ENCODE measurements at places on chromosomes 4 and X.

DNA sequence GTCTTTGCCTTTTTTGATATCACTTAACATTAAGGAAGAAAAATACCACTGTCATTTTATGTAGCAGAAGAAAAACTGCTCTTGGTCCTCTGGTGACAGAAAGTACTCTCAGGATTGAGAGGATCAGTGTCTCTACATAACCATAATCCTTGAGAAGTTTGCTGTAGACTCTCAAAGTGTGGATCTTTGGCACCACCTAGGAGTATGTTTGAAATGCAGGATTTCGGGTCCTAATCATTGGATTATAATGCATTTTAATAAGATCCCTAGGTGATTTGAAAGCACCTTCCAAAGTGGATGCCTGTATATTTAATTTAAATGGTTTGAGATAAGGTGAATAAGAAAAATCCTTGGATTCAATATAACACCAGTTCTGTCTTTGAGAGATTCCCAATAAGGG, 23.2 kb downstream of the MOB1B start:
- DNase-seq, result no peak

- no peak for DNase-seq
Measured at GRCh38 chrX:150363561-150364346, 637 bp downstream of the MAMLD1 start.

GRCh38 chr4:131093303-131093702, 1997.4 kb downstream of the C4orf33 start:
- DNase-seq, result no peak

- no peak for DNase-seq
Measured at GRCh38 chr4:114527637-114528036, 71.0 kb upstream of the UGT8 start.

GRCh38 chr4:28665306-28665705, 1804.7 kb downstream of the STIM2 start:
- no peak for DNase-seq

- DNase-seq, result no peak
Measured at GRCh38 chr4:82652062-82652461, 90.3 kb upstream of the TMEM150C start.

DNA sequence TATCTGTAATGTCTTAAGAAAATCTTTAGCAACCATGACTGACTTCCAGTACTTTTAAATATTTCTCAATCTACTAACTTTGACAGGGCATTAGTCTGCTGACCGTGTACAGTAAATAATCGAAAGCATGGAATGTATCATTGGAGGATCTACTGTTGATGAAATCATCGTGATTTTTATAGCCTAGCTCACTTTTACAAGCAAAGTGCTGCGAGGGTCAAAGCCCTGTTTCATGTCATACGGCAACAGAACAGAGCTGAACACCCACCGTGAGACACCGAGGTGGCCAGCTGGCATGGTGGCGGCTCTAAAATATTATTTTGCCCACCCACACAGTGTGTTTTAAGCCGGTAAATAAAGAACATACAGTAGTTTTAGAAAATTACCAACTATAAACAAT, 679.3 kb downstream of the FAT4 start:
- no peak for DNase-seq

- DNase-seq, result no peak
Measured at GRCh38 chr4:146294776-146295175, 80.4 kb downstream of the REELD1 start.

GRCh38 chr4:145861336-145862318, 77.0 kb downstream of the ZNF827 start:
- DNase-seq, result no peak

DNA sequence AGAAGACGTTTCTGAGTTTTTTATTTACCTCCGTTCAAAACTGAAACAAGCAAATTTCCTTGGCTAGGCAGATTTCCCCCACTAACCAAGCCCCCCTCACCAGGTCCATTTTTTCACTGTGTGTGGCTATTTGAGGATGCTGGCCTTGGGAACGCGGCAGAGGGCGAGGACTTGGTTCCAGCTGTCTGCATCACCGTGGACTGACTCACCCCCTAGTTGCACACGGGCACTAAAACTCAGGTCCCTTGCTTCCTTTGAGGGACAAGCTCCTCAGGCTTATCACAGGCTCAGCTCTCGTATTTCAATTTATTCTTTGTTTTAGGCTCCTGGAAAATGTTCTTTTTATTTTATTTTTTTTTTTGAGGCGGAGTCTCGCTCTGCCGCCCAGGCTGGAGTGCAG, 8.4 kb upstream of the MTNR1A start:
- no peak for DNase-seq

DNA sequence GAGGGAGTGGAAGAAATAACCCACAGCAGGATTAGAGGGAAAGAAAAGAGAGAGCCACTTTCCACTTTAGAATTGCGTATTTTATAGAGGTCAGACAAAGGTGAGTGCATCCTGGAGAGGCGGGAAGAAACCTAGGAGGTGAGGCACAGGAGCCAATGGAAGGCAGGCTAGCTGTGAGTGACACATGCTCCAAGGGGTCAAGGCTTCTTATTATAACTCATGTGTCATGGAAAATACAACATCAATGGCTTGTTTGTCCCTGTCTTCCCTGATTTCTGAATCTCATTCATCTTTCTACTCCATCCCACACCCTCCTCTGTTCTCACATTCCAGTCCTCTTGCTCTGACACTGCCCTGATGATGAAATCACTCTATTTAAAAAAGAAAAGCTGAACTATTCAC, 14.4 kb downstream of the ANXA3 start:
- no peak for DNase-seq

DNA sequence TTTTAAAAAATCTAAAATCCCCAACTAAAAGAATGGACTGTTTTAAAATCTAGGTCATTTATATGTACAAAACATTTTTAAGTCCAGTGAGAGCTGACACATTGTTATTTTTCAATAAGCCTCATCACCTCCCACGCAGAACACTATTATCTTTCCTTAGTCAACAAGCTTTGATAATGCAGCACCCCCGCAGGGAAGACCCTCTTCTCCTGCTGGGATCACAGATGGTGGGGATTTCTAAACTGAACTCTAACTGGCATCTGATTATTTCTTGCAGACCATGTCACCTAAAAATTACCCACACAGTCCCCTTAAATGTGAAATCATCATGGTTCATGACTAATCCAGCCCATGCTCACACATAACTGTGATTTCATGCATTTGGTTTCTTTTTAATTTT, 11.6 kb downstream of the SYTL4 start:
- no peak for DNase-seq

DNA sequence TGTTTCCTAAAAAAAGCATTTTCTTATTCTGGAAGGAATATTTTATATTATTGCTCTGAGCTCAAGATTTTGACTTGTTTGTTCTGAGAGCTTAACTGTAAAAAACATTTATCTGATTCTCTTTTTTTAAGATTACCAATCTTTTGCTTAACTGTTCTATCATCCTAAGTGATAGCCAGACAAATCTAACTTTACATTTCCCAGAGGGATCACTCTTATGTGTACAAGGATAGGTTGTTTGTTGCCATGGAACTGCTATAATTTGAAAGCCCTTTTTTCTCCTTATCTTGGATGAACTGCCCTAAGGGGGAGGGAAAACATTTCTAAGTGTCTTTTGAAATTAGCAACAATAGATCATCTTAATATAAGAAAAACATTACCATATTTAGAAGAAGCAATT, 494.7 kb downstream of the TRAM1L1 start:
- DNase-seq, result no peak

- DNase-seq, result no peak
Measured at GRCh38 chr4:157514711-157515110, 294.2 kb downstream of the GRIA2 start.

DNA sequence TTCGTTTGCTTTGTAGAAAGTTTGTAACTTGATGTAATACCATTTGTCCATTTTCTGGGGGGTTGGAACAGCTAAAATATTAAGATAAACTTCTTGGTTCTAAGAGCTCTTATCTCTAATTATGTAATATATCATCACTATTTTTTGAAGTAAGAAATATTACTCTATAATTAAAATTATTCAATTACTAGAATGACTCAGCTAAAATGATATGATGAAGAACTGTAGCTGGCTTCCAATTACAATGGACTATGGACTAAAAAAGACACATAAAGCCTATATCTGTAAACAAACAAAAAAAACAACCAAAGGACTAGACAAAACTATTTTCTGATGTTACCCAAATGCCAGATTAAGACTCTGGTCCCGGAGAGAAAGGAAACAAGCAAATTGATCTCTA, 569.4 kb downstream of the PCDH18 start:
- no peak for DNase-seq

- no peak for DNase-seq
Measured at GRCh38 chrX:40988100-40988499, 97.1 kb upstream of the USP9X start.

- DNase-seq, result no peak
Measured at GRCh38 chr4:21986307-21986706, 37.7 kb upstream of the KCNIP4 start.

- no peak for DNase-seq
Measured at GRCh38 chr4:31390849-31391248, 670.7 kb downstream of the PCDH7 start.

GRCh38 chrX:40164751-40165150, 67.0 kb upstream of the BCOR start:
- DNase-seq, result no peak

DNA sequence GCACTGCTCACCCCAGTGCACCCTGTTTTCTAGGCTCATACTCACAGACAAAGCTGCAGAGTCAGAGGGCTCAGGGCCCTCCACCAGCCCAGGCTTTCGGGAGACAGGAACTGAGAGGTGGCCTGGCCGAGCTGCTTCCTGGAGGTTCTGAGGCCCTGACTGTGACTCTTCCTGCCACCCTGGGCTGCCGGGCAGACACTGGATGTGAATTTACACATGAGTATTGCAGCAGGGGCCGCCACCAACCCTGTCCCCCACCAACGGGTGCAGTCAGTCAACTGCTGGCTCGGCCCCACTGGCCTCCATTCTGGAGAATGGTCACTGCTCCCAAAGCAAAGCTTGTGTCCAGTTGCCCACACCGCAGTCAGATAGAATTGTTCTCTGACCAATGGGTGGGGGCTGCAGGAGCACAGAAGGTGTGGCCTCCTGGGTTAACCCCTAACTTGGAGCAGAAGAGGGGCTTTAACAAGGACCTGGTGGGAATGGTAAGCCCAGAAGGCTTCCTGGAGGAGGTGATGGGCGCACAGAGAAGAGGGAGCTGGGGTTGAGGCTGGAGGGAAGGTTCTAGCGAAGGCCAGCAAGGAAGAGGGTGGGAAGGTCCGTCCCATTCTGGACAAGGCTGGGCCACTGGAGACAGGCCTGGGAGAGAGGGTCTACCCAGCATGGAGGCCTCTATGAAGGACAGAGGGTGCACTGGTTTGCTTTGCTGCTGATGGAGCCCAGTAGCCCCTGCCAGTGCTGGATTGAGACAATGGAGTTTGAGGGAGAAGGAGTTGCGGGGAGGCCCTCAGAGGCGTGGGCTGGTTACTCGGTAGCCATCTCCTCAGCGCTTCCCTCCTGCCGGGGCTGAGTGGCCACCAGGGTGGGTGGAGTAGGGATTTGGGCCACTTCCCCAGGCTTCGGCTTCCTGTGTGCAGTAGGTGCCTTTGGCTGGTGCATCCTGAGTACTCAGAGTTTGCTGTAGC, 135.3 kb downstream of the CPZ start:
- no peak for DNase-seq

- DNase-seq, result no peak
Measured at GRCh38 chr4:791252-791897, 34.6 kb downstream of the CPLX1 start.

DNA sequence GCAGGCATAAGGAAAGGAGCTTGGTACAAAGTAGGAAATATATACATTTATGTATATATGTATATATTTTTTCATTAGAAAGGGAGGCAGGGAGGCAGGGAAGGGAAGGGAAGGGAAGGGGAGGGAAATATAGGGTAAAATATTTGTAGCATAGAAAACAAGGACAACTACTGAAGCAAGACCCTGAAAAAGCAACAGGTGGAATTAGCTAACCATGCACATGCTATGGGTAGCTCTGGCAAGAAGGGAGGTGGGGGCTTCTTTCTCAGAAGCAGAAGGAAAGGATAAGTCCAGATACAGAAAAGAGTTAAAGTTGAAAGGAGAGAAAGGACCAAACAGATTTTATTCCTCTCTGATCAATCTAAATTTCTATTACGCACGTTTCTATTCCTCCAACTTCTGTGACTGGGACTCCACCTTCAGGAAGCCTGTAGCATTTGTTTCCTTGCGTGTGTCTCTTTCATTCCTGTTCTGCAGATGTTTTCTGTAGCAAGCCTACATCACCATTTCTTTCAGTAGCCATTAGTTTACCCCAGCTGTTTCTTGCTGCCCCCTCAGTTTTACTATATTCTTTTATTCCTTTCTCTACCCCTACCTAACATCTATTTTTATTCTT, 82.9 kb downstream of the OR13H1 start:
- DNase-seq, result no peak

- no peak for DNase-seq
Measured at GRCh38 chrX:18654875-18655836, 16.8 kb downstream of the RS1 start.

DNA sequence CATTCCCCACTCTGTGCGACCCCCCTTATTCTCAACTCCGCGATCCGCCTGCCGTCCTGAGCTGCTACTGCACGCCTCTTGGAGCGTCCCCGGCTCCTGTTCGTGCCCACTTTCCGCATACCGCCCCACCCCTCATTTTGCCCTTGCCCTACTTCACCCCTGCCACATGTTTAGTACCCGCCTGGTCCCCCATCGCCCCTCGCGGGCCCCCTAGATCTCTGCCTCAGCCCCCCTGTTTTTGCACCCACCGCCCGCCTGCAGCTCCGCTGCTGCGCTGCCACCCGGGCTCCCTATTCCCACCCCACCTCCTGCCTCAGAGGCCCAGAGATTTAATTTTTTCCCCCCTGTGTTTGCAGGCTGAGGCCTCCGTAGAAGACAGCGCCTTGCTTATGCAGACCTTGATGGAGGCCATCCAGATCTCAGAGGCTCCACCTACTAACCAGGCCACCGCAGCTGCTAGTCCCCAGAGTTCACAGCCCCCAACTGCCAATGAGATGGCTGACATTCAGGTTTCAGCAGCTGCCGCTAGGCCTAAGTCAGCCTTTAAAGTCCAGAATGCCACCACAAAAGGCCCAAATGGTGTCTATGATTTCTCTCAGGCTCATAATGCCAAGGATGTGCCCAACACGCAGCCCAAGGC, 1.4 kb downstream of the MAGED1 start:
- DNase-seq, result no peak

DNA sequence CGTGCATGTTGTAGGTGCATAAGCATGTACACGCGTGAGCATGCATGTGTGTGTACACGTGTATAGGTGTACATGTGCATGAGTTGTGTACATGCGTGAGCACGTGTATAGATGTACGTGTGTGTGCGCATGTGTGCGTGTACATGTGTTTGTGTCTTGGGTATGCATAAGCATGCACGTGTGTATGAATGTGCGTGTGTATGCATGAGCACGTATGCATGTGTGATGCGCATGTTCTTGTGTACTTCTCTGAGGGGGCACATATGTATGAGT, 9.0 kb downstream of the NAT8L start:
- no peak for DNase-seq

- DNase-seq, result no peak
Measured at GRCh38 chrX:97199501-97199900, 315.8 kb downstream of the RPA4 start.

GRCh38 chr4:124713185-124713592, 657 bp upstream of the ANKRD50 start:
- DNase-seq, result no peak

- no peak for DNase-seq
Measured at GRCh38 chr4:105417624-105418023, 56.2 kb downstream of the PPA2 start.

All from stimulated activated CD4-positive, alpha-beta T cell treated with anti-CD3 and anti-CD28 coated beads, Interleukin-15, amount 100 ng/mL, for 1 hour (primary cell).